ENCODE measurements at places on chromosomes 13 and 19.

- DNase-seq = no peak
Observed at GRCh38 chr19:10460714-10461046, 40.3 kb downstream of the PDE4A start.

DNA sequence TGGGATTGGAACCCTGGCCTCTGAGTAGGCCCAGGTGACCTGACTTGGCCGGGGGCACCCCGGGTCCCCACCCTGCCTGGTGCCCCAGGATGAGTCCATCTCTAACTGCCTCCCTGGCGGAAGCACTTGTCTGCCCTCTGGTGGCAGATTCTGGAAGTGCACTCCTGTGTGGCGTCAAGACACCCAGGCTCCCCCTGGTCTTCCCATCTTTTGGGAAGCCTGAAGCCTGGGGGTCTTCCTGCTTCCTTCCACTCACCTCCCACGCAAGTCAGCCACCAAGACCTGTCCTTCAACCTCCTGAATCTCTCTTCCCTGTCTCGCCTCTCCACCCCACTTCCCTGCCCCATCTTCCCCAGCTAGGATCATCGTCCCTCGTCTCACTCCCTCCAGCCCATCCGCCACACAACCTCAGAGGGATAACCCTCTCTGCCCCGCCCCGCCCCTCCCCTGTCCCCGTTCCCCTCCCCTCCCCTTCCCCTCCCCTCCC, 7.4 kb downstream of the RABAC1 start:
- DNase-seq = peak; percentile 80

DNA sequence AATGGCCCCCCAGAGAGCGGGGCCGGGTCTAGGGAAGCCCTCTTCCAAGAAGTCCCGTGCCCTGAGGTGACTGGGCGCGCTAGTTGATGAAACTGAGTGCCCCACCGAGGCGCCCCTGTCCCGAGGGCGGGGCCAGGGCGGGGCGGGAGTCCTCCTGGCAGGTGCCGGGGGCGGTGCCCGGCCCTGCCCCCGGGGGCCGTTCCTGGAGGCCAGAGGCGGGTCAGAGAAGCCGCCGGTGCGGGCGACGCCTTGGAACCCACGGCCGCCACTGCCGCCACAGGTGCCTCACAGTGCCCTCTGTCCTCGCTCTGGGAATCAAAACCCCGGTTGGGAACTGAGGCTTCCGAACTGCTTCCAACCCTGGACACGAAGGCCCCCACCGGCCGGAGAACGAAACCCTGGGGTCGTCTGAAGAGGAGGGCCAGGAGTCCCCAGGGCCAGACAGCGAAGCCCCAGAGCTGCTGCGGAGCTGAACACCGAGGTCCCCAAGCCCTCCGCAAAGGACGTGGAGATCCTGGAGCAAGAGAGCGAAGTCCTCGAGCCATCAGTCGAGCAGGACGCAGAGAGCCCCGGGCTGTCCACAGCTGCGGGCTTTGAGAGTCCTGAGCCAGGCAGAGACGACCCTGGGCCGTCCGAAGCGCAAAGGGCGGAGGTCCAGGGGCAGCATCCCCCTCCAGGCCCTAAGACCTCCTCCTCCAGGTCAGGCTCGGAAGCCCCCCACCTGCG, at the start of gene MISP3:
MISP3 (plus strand) TSS at position 252 of the 726 bp plus-strand sequence. CDS start 524 bp downstream, outside the sequence.
- peak; percentile 91 for DNase-seq

GRCh38 chr13:113545455-113545930, 39.1 kb upstream of the TFDP1 start:
- DNase-seq = no peak

GRCh38 chr19:3403489-3404323, 37.3 kb downstream of the NFIC start:
- no peak for DNase-seq

GRCh38 chr13:50115695-50116094, 100.5 kb downstream of the KCNRG start:
- no peak for DNase-seq

GRCh38 chr13:108958013-108958376, 328.6 kb downstream of the MYO16 start:
- DNase-seq = no peak

DNA sequence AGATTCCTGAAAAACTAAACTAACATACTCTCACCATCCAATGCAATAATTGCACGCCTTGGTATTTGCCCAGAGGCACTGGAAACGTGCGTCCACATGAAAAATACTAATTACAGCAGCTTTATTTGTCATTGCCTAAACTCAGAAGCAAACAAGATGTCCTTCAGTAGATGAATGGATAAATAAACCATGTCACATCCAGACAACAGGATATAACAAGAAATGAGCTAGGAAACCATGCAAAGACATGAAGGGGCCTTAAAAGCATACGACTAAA, 25.0 kb downstream of the ELL start:
- DNase-seq = no peak

- DNase-seq = peak; percentile 9
Observed at GRCh38 chr19:46080561-46080960, 39.8 kb upstream of the IGFL4 start.

DNA sequence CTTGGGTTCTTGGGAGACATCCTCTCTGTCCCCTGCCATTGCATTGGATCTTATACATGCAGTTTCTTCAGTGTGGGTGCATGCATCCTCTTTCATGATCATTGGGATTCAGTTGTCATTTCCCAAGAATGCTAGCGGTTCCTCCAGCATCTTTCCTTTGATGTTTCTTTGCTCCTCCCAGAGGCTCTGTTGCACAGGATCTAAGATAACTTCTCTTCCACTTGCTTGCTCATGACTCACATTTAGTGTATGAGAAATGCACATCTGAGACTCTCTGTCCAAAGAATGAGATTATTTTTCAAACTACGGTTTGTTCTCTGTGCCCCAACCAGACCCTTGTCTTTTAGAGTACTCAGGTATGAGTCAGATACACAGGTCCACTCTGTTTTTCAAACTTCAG, 197.1 kb downstream of the NDFIP2 start:
- DNase-seq = no peak

GRCh38 chr13:73072239-73072900, 13.6 kb downstream of the KLF5 start:
- no peak for DNase-seq

DNA sequence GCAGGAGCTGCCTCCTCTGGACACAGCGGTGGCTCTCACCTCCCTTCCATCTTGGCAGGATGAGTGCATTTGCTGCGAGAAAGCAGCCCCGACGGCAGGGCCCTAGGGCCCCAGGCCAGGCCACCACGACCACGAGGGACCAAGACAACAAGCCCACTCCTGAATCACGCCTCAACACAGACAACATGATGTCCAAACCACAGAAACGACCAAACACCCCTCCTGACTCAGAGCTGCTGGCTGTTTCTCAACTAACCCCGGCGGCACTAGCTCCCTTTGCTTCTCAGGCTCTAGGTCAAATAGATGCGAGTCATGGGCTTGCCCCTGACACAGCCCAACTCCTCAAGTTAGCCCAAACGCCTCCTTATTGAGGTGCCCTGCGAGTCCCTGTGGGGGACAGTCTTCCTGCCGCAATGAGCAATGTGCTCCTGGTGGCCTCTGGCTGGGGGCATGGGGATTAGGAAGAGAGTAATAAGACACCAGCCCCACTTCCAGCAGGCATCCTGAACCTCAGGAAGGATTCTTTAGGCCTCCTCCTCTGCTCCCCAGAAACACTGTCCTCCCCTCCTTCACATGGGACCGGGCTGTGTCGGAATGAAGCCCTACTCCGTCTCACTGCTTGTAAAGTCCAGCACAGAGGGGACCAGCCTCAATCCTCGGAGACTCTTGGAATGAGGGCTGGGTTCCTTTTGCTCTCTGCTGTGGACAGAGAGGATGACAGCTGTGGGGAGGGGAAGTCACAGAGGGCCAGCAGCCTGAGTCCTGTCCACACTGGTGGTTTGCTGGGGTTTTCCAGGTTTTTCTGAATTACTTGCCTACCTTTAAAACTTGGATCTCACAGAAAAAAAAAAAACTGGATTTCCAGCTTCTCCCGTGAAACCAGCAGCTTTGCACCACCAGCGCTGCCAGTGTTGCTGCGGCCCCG, 6.9 kb upstream of the ATF5 start:
- no peak for DNase-seq

GRCh38 chr13:93775027-93775426, 548.4 kb downstream of the GPC6 start:
- DNase-seq = no peak

GRCh38 chr13:45325806-45326205, 15.2 kb downstream of the TPT1 start:
- peak; percentile 77 for DNase-seq
